ENCODE measurements at places on chromosomes 13 and 19.
A peak's percentile ranks its signal among the peaks of the same experiment; 100 is the strongest.

DNA sequence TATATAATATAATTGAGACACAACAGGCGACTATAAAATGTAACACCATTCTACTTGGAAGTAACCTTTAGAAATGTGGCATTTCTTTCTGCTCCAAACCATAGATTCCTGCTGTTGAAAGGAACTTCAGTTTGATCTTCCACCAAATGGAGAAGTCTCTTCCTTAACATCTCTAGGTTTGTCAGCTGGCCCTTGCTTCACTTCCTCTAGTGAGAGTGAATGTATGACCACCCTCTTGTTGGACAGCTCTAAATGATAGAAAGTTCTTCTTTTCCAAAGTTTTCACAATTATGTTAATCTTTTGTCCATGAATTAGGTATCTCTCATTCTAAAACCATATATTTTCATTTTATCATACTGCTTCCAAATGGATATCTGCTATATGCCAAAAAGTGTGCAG lies 13.8 kb upstream of the COG6 start:
- DNase-seq: no peak

DNA sequence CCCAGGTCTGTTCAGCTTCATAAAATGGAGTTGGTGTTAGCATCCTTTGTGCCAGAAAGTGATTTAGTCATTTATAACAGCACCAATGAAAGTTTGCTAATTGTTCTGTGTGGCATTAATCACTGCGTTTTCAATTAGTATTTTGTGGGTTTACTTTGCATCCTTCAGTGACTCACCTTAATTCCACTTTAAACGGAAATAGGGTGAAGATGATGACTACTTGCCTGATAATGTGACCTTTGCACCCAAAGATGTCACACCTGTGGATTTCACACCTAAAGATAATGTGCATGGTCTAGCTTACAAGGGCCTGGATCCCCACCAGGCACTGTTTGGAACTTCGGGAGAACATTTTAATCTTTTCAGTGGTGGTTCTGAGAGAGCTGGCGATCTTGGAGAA lies 15.0 kb downstream of the GPATCH1 start:
- no peak for DNase-seq

DNA sequence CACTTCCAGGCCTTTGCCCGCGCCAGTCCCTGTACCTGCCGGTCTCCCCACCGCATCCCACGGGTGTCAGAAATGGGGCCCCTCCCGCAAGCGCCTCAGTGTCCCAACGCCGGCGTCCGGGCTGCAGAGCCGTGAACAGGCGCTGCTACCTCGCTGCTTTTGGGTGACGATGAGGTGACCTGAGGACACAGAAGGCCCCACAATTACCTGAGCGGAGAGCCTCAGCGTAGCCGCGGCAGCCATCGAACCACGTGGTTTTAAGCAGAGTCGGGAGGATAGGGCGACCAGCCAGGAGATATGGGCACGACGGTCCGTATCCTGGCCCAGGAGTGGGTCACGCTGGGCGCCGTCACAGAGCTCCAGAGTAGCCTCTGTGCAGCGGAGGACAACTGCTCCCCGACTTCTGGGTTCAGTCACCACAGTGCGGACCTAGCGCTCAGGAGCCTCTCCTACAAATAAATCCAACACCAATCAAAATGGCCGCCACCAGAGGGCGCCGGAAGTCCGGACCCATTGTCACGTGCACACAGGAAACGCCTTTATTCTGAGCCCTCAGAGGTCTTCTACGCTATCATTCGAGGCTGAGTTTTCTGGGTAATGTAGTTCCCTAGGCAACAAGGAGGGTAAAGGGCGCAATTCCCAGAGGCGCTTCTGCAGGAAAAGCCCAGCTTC lies at the start of gene ZNF814:
TSS of gene ZNF814 (minus strand) at position 478 of the 672 bp plus-strand sequence. CDS start at position 243, 235 bp downstream.
- DNase-seq: no peak

- peak; percentile 7 for DNase-seq
Measured at GRCh38 chr13:94620286-94620896, 18.7 kb downstream of the GPR180 start.

- DNase-seq: peak; percentile 18
Measured at GRCh38 chr19:34220472-34221063, 33.8 kb upstream of the GARRE1 start.
